ENCODE measurements at places on chromosomes 11 and 22.

GRCh38 chr22:49629586-49630447 lies 197.9 kb downstream of the BRD1 start:
- no peak for ATAC-seq

DNA sequence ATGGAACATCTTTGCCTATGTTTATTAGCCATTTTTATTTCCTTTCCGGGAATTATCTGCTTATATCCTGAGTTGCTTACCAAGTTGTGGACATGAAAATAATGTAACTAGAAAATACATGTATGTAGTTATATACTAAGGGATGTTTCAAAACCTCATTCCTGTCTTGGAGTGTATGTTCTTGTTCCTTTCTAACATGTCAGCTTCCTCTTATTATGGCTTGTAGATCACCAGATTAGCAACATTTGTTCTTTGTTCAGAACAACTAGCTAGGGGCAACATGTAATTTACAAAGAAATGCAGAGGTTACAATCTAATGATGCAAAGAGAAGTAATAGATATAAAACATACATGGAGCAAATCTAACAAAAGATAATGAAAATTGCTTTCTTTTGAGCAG lies 13.1 kb upstream of the TMEM123 start:
- ATAC-seq, result no peak

DNA sequence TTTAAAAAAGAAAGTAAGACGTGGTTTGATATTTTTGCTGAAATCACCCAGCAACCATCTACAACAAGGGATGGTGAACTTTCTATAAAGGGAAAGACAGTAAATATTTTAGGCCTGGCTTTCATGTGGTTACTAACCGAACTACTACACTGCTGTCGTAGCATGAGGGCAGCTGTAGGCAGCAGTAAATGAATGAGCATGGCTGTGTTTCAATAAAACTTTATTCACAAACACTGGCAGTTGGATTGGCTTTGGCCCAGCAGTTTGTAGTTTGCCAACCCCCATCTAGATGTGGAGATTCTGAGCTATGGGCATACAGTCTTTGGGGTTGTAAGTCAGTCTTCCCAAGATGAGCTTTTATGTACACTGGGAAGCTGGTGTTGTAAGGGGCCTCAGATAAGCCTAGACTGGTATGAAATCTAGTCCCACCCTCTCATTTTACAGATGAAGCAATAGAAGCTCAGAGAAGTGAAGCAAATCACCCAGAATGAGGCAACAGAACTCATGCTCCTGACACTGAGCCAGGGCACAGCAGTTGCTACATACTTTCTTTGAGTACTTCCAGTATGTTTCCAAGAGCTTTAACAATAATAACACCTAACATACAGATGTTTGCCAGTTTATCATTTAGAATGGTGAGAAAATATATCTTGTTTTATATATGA lies 204.4 kb downstream of the ADAMTS15 start:
- ATAC-seq, result no peak

DNA sequence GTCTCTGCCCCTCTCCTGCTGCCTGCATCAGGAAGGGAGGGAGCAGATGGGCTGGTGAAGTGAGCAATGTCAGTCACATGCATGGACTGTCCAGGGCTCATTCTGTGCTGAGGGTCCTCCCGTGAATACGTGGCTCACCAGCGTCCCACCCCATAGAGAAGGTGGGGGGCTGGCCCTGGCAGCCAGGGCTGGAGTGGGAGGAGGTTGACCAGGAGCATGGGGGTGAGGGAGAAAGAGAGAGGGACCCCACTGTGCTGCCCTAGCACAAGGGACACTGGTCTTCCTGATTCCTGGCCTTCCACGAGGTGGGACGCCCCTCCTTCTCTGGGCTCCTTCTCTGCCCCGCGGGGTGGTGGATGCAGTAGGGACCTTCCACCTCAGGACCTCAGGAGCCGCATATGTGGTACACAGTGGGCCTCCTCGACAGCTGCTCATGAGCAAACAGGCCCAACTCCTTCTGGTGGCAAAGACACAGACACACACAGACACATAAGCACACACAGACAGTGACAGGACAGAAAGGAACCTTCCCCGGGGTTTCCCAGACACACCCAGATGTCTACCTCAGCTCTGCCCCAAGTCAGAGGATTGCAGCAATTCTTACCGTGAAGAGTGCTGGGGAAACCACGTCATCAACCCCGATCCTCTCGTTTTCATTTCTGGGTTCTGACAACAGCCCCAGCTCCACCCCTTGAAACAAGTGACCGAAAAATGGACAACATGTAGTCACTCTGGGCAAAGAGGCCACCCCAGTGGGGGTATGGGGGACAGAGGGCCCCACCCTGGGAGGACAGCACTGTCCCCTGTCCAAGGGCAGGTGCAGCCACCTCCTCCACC lies 3.6 kb upstream of the APOBEC3A start:
- peak; percentile 86 for ATAC-seq

- no peak for ATAC-seq
Measured at GRCh38 chr11:113675003-113675561, 31.0 kb downstream of the TMPRSS5 start.

DNA sequence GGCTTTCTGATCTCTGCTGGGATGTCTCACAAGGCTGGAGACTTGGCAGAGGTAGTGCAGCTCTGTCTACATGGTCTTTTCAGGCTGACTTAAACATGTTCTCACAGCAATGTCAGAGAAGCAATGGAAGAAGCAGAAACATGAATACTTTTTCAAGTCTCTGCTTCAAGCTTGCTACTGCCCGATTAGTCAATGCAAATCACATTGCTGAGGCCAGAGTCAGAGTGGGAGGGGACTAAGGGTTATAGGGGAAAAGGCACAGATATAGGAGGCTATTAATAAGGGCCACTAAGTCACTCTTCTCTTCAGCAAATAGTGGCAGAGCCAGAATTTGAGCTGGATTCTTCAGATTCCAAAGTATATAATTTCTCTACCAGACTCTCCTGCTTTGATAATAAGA lies 390.5 kb downstream of the TMEM135 start:
- no peak for ATAC-seq

DNA sequence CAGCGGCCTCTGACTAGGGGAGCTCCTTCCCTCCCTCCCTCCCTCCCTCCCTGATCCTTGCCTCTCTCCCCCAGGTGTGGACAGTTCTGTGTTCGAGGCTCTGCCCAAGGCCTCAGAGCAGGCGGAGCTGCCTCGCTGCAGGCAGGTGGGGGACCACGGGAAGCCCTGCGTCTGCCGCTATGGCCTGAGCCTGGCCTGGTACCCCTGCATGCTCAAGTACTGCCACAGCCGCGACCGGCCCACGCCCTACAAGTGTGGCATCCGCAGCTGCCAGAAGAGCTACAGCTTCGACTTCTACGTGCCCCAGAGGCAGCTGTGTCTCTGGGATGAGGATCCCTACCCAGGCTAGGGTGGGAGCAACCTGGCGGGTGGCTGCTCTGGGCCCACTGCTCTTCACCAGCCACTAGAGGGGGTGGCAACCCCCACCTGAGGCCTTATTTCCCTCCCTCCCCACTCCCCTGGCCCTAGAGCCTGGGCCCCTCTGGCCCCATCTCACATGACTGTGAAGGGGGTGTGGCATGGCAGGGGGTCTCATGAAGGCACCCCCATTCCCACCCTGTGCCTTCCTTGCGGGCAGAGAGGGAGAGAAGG lies 11.1 kb upstream of the POU2F3 start:
- no peak for ATAC-seq

GRCh38 chr11:75919525-75919924 lies 104.5 kb downstream of the UVRAG start:
- no peak for ATAC-seq

DNA sequence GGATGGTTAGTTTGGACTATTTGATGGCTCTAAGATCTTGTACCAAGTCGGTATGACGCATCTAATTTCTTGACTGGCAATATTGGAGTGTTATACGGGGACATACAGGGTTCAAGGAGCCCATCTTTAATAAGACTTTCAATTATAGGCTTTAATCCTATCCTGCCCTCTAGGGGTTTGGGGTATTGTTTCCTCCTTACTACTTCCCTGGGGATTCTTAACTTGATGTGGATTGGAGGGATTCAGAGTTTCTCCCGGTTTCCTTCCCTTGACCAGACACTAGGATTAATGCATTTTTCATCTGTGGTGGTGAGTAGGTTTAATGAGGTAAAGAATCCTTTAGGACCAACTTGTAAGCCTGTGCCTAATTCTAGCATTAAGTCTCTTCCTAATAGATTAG lies 18.8 kb downstream of the CYP2D6 start:
- no peak for ATAC-seq

DNA sequence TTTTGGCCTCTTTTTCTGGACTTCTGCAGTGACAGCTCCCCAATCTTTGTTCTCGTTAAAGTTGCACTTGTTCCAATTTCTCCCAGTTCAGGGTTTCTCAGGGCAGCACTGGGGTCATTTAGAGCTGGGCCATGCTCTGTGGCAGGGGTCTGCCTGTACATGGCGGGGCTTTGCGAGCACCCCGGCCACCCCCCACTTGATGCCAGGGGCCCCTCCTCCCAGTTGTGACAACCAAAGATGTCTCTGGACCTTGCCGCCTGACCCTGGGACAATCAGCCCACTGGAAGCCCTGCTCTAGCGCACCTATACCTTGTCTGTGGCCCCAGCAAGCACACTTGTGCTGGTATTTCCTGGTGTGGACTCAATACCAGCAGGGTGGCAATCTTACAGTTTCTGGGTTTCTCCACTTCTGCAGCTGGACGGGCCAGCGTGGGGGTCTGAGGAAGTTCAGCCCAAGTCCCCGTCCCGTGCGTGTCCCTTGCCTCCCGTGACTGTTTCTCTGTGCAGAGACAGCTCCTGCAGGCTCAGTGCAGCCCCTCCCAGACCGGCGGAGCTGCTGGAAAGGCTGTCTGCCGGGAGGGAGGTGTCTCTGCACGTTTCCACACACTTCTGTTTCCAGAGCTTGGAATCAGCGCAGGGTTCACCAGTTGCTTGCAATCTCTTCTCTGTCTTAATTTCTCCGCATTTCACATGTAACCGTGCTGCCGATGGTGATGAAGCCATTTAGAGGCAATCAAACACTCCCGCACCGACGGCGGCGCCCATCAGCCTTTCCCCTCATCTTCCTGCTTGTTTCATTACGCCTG lies 1328.9 kb downstream of the BRD1 start:
- no peak for ATAC-seq

GRCh38 chr11:66950112-66950535 lies 8.1 kb downstream of the PC start:
- ATAC-seq, result peak; percentile 93

GRCh38 chr11:95835351-95835750 lies 45.1 kb downstream of the CEP57 start:
- no peak for ATAC-seq

GRCh38 chr11:22432291-22433093 lies 94.3 kb downstream of the SLC17A6 start:
- peak; percentile 42 for ATAC-seq

GRCh38 chr11:69011624-69012091 lies 1.4 kb downstream of the MRGPRF start:
- no peak for ATAC-seq

GRCh38 chr22:25564320-25564978 lies at the start of gene GRK3:
GRK3 (plus strand) TSS chr22:25564675; CDS start chr22:25565041, 366 bp downstream.
- peak; percentile 71 for ATAC-seq

- ATAC-seq, result no peak
Measured at GRCh38 chr22:44871782-44872181, 119.4 kb downstream of the ARHGAP8 start.

DNA sequence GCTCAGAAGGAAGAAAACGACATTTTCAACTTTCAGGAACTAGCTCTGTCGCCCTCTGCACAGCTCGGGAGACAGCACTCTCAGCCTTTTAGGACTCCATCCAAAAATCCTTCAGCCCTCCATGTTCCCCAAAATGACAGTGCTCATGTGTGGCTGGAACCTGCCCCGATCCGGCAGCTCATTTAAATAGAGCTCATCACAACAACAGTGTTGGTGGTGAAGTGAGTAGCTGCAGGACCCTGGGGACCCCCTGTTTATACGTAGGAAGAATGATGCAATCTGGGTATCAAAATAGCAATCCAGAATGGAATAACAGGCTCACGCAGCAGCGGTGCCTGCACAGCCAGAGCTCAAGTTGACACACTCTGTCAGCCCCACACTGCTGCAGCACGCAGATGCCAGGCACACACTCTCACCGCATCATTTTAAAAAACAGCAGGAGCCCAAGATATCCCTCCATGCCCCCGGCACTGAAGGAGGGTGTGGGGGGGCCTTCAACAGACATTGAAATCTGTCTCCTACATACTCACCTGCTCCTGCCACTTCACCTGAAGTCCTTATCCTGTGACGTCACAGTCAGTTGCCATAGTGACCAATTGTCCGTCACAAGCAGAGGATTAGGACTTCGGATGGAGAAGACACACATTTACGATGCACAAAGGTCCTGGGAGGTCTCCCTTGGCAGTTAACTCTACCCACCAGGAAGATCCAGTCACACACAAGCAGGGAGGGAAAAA lies 24.0 kb downstream of the TRIM66 start:
- no peak for ATAC-seq

- no peak for ATAC-seq
Measured at GRCh38 chr22:21624880-21625791, 4.7 kb downstream of the YDJC start.

DNA sequence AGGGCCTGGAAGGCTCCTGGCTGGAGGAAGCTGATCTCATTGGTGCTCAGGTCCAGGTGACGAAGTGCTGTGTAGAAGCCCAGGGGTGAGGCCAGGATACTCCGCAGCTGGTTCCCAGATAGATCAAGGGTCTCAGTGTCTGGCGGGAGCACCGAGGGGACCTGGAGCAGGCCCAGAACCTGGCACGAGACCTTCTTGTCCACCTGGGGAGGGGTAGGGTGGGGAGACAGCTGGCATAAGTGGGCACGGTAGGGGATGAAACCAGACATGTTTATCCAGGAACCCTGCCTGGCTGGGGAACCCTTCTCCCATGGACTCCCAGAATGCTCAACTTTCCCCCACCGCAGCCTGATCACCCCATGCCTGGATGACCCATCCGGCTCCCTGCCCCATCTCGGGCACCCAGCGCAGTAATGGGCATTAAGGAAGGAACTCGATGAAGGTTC lies 9.2 kb downstream of the LRRC32 start:
- no peak for ATAC-seq

- ATAC-seq, result no peak
Measured at GRCh38 chr22:21449531-21450319, 17.5 kb upstream of the TMEM191C start.

- no peak for ATAC-seq
Measured at GRCh38 chr11:87030458-87031054, 7.2 kb upstream of the TMEM135 start.

- no peak for ATAC-seq
Measured at GRCh38 chr22:20550851-20551744, 43.7 kb downstream of the MED15 start.

DNA sequence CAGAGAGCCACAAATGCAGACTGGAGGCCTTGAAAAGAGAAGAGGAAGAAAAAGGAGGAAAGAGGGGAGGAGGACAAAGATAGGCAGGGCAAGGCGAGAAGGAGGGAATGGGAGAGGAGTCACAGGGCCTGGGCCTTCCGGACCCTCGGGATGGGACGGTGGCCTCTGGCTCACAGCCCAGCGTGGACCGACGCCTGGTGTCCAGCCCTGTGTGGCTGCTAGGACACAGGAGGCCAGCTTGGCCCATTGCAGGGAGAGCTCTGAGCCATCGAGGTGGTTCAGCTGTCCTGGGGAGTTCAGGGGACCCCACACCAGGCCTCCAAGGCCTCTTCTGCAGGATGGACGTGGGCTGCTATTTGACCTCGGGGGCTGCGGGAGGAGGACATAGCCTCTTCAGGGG lies 9.4 kb downstream of the MYO7A start:
- ATAC-seq, result no peak
